ENCODE measurements at places on chromosomes 11 and 22.

- peak; percentile 98 for DNase-seq
Observed at GRCh38 chr11:126992065-126992803, 8.3 kb downstream of the KIRREL3 start.

- no peak for DNase-seq
Observed at GRCh38 chr11:118147502-118147901, 5.1 kb downstream of the SCN4B start.

DNA sequence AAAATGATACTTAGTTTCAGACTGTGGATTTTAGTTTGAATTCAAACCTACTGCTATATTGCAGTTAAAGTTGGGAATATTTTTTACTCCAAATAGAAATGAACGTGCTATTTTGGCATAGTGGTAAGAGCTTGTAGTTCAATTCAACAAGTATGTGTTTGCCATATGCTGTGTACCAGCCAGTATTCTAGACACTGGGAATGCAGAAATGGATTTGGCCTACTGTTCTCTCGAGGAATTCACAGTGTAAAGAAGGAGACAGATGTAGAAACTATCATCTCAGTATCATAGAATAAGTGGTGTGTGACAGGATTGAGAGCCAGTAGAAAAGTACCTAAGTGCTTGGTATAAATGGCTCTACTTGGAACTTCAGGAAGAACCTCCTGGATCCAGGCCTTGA is 80.4 kb downstream of the ATXN10 start:
- no peak for DNase-seq

DNA sequence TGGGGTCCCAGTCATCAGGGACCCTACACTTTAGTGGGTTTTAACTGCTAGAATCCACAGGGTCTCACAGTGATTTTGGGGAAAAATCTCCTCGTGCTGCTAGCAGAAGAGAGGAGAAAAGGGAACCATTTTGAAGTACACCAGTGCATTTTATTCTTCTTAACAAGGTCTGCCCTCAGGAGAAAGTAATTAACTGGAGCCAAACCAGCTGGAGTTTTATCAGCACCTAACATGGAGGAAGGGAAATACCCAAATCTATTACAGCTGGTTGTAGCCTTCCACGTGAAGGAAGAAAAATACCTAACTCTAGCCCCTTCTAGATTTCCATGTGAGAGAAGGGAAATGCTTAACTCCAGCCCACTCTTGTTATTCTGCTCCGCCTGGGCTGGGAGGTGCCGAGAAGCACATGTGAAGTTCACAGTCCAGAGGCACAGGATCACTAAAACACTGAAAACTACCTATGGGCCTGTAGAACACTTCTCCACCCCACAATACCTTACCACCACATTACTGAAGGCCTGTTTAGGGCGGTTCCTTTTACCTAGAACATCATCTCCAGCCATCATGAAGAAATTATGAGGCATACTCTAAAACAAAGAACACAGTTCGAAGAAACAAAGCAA is 31.3 kb upstream of the TEAD1 start:
- no peak for DNase-seq

DNA sequence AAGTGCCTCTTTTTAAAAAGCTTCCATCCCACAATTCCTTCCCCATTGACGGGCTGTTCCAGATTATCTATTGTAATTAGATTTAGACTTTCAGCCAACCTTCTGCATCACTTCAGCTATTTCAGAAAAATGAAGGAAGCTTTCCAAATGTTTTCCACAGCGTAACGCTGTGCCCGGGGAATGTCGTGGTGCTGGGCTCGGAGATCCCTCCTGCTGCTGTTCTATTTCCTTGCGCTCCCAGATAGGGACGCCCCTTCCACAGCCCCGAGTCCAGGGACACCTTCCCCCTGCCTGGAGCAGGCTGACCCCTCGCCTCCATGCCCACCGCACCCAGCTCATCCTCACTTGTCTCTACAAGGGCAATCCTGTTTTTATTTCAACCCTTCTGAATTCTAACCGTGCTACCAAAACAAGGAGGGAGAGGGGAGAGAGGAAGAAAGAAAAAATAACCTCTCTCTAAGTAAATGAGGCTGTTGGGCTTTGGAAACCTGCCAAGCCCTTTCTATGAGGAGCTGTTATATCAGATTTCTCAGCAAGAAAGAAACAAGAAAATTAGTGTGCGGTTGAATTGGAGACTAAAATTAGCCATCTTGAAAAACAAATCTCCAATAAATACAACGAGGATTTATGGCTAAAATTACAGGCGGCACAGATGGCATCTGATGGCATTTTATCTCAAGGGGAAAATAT is 366.9 kb downstream of the BRD1 start:
- DNase-seq, result no peak

- no peak for DNase-seq
Observed at GRCh38 chr22:23218053-23218866, 38.0 kb downstream of the BCR start.

DNA sequence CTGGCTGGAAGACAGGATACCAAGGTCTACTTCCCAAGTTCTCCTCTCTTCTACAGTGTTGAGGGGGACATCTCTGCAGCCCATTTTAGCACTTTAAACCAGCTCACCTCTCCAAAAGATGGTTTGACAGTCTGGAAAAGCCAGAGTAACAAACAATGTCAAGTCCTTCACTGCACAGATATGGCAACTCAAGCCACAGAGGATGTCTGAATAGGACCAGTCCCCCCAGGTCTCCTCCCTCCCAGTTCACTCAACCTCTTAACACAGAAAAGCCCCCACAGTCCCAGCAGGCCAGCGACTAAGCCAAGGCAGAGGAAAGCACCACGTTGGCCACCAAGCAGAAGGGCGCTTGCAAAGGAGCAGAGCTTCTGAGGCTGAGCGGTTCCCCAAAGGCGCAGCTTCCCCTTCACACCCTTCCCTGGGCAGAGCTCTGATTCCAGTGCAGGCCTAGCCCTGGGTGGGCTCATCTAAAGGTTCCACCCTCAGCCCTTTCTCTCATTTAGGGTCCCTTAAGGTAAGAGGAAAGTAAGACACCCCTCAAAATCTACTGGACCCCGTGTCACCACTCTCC is 62.7 kb downstream of the PAK1 start:
- no peak for DNase-seq

- peak; percentile 95 for DNase-seq
Observed at GRCh38 chr11:62560566-62561103, 13.1 kb downstream of the EEF1G start.

- no peak for DNase-seq
Observed at GRCh38 chr22:22823131-22823810, 64.3 kb upstream of the IGLL5 start.

- no peak for DNase-seq
Observed at GRCh38 chr11:95698676-95699557, 90.7 kb downstream of the FAM76B start.

GRCh38 chr22:44127356-44127755 is 53.4 kb upstream of the PARVG start:
- no peak for DNase-seq

DNA sequence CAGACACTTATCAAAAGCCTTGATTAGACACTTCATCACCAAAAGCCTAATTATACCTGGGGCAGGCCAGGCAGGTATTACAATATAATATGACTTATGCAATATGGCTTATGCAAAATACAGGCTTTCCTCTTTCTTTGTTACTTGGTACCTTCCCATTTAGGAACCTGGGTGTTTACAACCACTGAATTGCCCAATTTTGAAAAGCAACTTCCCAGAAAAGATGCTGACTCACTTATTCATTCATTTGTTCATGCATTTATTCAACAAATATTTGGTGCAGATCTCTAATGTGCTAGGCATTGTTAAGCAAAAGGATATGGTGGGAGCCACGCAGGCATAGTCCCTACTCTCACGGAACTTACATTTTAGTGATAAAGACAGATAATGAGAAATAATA is 13.6 kb upstream of the JAML start:
- DNase-seq, result no peak

DNA sequence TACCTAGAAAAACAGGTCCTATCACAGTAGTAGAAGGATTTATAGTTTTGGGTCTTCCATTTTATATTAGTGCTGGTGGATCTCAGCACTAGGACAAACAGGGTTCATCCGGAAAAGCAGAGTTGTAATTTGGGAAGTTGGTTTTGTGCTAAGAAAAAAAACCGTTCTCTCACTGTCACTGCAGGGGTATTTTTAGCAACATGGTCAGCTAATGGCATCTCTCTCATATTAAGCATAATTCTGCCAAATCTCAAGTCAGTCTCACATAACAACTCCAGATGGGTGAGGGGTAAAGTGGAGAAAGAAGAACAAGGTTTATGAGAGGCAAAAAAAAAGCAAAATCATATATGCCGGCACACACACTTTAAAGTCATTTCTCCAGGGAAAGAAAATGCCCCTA is 51.6 kb upstream of the GDPD4 start:
- DNase-seq, result no peak

GRCh38 chr11:35916270-35916669 is 27.6 kb upstream of the LDLRAD3 start:
- DNase-seq, result no peak

DNA sequence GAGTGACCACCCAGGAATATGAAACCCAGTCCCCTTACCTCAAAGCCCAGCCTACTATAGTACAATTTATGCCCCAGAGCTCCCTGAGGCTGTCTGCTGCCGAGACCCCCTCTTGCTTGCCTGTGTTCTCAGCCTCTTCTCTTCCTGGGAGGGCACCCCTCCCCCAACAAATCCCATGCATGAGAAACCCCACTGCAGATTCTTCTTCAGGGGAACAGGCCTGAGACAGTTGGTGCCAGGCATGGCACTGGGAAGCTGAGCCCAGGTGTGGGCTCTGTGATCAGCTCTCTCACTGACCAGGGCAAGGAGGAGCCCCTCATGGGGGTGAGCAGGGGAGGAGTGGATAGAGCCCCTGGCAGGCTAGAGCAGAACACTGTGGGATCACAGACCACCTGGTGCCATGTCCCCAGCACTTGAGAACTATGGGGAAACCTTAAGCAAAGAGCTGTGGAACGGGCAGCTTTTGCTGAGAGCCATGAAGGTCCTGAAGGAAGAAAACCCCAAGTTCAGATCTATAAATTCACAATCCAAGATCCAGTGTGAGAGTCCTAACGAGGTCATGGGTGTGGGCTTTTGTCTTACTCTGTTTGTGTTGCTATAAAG is 46.5 kb upstream of the TH start:
- no peak for DNase-seq

DNA sequence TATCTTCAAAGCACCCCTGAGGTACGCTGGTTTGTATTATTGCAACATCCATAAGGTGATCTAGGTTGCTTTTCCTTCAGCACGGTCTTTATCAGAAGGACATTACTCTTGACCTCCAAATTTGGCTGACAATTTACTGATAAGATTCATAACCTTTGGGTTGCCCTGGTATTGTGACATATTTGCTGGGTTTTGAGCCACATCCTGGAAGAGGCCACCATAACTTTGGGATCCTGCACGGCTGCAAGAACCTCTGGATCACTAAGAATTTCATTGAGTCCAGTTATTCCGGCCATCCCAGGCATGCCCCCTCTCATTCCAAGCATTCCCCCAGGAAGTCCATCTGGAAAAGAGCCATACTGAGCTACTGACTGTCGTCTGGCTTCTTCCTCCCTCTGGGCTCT is 6.5 kb upstream of the PLET1 start:
- no peak for DNase-seq

DNA sequence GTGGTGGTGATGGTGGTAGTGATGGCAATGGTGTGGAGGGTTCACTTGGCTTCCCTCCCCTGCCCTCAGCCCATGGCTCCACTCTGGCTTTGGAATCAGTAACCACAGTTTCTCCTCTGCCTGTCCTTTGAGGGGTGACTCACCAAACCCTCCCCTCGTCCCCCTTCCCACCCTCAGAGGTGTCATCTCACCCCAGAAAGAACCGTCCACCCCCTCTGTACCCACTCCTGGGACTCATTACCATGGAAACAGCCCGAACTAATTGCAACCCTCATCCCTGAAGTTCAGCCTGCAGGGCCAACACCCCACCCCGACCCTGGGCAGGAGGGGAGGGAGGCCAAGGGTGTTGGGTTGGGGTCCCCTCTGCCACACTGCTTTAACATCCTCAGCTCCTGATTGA is 26.6 kb downstream of the PHLDB1 start:
- no peak for DNase-seq

- no peak for DNase-seq
Observed at GRCh38 chr22:24191381-24191841, 10.1 kb downstream of the SUSD2 start.

DNA sequence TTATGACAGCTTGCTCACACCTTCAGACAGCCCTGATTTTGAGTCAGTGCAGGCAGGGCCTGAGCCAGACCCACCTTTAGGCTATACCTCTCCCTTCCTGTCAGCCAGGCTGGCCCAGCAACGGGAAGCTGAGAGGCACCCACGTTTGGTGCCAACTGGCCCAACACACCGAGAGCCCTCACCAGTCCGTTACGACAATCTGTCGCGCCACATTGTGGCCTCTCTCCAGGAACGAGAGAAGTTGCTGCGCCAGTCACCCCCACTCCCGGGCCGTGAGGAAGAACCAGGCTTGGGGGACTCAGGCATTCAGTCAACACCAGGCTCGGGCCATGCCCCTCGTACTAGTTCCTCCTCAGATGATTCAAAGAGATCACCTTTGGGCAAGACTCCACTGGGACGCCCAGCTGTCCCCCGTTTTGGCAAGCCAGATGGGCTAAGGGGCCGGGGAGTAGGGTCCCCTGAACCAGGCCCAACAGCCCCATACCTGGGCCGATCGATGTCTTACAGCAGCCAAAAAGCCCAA is 13.1 kb downstream of the MED19 start:
- no peak for DNase-seq

- DNase-seq, result no peak
Observed at GRCh38 chr11:56848141-56848809, 99.8 kb upstream of the OR9G4 start.

GRCh38 chr11:7089328-7090251 is 792 bp downstream of the RBMXL2 start:
- no peak for DNase-seq

GRCh38 chr11:131533149-131533548 is 162.7 kb downstream of the NTM start:
- no peak for DNase-seq

DNA sequence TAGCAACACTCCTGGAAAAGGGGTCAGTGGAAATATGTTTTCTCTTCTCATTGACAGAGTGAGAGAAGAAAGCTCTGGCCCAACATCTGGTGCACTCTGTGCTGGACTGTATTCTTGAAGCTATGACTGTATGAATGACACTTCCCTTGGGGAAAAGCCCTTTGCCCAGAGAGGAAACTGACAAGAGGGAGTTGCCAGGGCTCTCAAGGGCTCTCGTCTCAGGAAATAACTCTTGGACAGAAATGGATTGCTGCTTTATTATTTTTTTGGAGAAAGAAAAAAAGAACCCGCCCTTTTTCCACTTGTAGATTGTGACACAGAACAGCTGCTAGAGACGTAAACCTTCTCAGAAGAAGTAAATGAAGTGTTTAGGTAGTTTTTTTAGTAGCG is 11.4 kb downstream of the ETS1 start:
- no peak for DNase-seq
